ENCODE measurements at places on chromosomes 12 and 14.

DNA sequence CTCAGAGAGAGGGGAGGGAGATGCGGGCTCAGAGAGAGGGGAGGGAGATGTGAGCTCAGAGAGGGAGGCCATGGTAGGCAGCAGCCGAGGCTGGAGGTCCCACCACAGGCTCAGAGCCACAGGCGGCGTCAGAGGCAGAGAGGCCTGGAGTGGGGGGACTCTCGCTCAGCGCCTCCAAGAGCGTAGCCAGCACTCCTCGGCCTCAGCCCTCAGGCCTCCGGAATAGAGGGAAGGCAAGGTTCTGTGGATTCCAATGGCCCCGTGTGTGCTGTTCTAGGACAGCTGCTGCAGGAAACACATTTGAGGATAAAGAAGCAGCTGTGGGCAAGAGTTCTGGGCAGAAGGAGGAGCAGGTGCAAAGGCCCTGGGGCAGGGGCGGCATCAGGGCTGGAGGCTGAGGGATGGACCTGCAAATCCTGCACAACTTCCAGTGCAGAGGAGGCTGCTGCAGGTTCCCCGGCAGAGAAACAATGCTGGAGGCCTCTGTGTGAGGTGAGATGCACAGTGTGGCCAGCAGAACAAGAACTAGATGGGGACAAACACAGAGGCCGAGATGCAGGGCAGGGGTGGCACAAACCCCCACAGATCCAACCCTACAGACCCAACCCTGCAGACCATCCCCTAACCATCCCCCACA lies 59.1 kb upstream of the GALNT9 start:
- no peak for DNase-seq

DNA sequence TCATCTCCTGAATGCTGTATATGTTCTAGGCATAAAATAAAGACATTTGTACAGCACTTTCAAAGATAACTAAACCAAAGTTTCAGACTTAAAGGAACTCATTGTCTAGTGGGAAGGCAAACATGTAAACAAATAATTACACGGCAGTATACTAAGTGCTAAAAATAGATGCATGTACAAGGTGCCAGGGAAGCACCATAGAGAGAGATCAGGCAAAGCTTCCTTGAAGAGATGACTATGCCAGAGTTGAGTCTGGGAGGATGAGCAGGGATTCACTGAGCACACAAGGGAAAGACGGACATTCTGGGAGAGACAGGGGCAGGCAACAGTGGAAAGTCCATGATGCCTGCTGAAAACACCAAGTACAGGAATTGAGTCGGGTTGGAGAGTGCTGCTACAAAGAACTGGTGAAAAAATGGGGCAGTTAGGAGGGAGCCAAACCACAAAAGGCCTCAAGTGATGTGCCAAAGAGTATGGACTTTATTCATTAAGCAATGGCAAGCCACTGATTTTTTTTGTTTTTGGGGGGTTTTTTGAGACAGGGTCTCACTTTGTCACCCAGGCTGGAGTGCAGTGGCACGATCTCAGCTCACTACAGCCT lies 26.8 kb downstream of the ANKS1B start:
- DNase-seq: no peak

DNA sequence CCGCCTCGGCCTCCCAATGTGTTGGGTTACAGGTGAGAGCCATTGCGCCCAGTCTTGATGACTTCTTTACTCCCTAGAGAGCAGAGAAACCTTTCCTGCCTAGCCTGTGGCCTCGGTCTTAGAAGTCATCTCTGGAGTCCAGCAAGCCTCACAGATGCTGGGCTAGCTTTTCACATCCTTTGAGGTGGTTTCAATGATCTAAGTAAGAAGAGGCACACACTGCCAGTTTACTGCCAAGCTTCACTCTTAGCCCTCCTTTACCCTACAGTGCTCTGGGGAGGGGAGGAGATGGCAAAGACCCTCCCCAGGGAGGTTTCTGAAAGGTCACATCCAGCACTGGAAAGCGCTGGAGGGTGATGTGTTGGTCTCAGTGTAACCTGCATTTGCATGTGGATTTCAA lies 304.8 kb downstream of the PCNX1 start:
- DNase-seq: no peak

GRCh38 chr14:63652406-63652805 lies 10.7 kb upstream of the WDR89 start:
- no peak for DNase-seq

- no peak for DNase-seq
These were observed 60.0 kb upstream of the DIO3 start for GRCh38 chr14:101501341-101501740.

DNA sequence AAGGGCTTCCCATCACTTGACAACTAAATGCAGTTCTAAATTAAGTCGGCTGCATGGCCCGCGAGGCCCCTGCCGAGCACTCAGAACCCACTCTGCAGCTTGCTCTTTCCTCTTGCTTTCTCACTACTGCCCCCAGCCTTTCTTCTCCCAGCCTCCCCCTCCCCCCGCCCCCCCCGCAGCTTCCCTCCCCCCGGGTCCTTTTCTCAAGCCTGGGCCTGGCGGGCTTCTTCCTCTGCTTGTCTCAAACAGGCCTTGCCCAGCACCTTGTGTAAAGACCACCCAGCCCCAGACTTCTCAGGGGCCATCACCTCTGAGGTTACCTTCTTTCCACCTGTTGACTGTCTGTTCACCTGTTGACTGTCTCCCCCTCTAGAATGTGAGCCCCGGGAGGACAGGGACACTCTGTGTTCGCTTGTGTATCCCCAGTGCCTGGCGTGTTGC lies 1.1 kb downstream of the CYP46A1 start:
- DNase-seq: no peak
